G401 (cell line): ENCODE measurements at places on chromosomes 12 and 14. TPM values are rescaled to one million over a fixed set of nuclear protein-coding genes. Genes with fewer than 3 reads are reported as not detected.

- no peak for DNase-seq
Measured at GRCh38 chr12:107477947-107478610, 207.5 kb upstream of the PWP1 start.

The ZBTB42 gene
- total RNA-seq, result 14.3 and 25.3 TPM in 2 replicates

DNA sequence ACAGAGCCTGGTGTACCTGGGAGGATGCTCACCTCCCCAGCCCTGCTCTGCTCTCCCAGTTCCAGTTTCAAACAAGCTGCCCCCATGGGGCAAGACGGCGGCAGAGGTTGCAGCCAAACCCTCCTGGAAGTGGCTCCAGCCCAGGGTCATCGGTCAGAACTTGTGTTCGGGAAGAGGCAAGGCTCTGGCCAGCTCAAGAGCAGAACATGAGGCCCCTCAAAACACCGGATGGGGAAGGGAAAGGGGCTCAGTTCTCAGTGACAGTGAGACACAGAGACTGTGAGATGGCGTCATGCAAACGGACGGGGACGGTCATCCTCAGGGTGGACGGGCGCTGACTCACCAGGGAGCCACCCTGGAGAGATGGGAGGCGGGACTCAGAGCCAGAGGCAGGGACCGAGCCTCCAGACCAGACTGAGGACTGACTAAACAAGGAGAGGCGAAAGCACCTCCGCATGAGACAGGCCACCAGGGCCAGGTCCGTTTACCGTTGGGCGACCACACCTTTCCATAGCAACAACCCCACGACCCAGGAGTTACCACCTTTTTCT, 63.9 kb upstream of the GALNT9 start:
- no peak for DNase-seq

GRCh38 chr14:85190251-85190650, 339.7 kb upstream of the FLRT2 start:
- DNase-seq, result no peak

DNA sequence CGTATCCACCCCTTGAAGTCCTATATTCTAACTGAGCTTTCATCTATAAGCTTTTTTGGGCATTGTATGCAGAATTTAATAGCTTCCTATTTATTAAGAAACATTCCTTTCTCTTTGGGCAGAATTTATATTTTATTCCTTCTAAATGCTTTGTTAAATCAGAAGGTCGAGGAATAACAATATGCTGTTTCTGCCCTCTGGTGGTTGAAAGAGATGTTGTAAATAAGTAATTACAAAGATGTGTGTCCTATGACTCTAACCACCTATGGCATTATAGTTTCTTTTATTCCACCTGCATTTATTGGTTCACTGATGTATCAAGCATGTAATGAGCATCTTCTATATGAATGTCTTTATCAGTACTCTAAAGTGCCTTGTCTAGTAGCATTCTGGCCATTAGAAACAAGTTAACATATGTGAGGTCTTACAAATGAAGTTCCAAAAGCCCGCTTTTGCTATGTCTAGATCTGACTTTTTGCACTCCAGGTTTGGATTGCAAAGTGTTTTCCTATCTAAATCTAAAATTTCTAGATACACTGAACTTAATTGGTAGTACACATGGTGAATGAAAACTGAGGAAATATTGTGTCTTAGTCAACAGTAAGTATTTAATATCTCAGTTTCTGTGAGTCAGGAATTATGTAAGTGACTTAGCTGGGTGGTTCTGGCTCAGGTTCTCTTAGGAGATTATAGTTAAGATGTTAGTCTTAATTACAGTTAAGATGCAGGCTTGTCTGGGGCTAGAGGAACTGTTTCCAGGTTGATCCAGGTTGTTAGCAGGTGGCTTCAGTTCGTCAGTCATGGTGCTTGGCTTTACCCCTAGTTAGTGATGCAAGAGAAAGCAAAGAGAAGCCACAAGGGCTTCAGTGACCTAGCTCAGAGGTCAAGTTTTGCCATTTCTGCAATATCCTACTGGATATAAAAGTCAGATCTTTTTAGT, 57.5 kb downstream of the PLEKHA5 start:
- DNase-seq, result peak; percentile 65

GRCh38 chr12:11863988-11864387, 206.8 kb upstream of the BCL2L14 start:
- DNase-seq, result no peak

The KRT6C gene
- total RNA-seq, result not detected in 2 replicates

The PIWIL1 gene
- 0.74 and 2.6 TPM in 2 replicates for total RNA-seq

The SLC6A13 gene
- total RNA-seq, result not detected in 2 replicates

The OR4K17 gene
- total RNA-seq, result not detected in 2 replicates
